Naive thymus-derived CD4-positive, alpha-beta T cell (primary cell): ENCODE measurements at places on chromosomes 7 and 10. TPM values are rescaled to one million over a fixed set of nuclear protein-coding genes. Genes with fewer than 3 reads are reported as not detected.
A peak's percentile ranks its signal among the peaks of the same experiment; 100 is the strongest.

GRCh38 chr7:37990337-37990736 is 69.9 kb downstream of the EPDR1 start:
- H3K4me1 ChIP-seq, result no peaks in the 10 kb centered on the region
- H3K27ac ChIP-seq, result no peak overlapping the region
- H3K4me3 ChIP-seq, result no peak overlapping the region
- no peaks in the 10 kb centered on the region for H3K27me3 ChIP-seq
- no peak for DNase-seq

- peak overlapping the region; percentile 56 for H3K27ac ChIP-seq
- H3K36me3 ChIP-seq, result peaks cover under 1% of the 10 kb centered on the region
- H3K27me3 ChIP-seq, result no peaks in the 10 kb centered on the region
- peaks cover 79% of the 10 kb centered on the region for H3K4me1 ChIP-seq
- peak overlapping the region; percentile 7 for H3K4me3 ChIP-seq
- no peak for DNase-seq
Observed at GRCh38 chr7:100546926-100547800, 8.2 kb downstream of the AGFG2 start.

GRCh38 chr10:12332572-12333379 is 16.6 kb upstream of the CAMK1D start:
- H3K4me1 ChIP-seq, result no peaks in the 10 kb centered on the region
- no peak for DNase-seq
- H3K36me3 ChIP-seq, result no peaks in the 10 kb centered on the region
- no peak overlapping the region for H3K27ac ChIP-seq
- no peaks in the 10 kb centered on the region for H3K27me3 ChIP-seq

DNA sequence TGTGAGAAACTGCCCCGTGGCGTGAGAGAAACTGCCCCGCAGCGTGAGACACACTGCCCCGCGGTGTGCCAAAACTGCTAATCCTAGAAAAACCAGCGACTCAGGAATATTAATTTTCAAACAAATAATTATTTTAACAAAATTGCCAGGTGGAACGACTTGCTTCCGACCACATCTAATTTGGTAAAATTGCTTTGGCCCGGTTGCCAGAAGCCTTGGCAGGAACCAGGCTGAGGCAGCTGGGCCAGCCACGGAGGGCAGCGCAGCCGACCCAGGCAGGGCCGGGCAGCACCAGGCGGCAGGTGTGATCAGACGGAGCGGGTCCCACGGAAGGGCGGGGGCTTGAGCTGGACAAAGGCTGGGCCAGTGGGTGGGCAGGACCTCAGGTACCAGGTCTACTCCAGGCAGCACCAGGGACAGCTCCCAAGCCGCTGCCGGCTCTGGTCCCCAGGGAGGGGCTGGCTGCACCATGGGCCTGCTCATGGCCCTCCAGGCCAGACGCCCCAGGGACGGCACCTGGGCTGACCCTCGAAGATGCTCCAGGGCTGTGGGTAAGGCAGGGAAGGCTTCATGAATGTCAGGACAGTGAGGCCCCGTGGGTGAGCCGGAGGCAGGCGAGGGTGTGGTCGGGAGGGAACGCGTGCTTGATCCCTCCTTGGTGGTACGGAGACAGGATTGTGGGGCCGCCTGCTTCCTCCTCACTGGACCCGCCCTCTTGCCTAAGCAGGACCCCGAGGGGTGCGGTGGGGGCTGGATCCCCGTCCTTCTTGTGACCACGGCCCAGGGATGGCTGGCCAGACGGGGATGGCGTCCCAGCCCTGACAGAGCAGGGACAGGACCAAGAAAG is 7.7 kb upstream of the ADGRA1 start:
- no peak overlapping the region for H3K27ac ChIP-seq
- no peaks in the 10 kb centered on the region for H3K36me3 ChIP-seq
- no peak for DNase-seq
- H3K4me3 ChIP-seq, result no peak overlapping the region

GRID2IP gene
- 0.24 TPM for total RNA-seq

DNA sequence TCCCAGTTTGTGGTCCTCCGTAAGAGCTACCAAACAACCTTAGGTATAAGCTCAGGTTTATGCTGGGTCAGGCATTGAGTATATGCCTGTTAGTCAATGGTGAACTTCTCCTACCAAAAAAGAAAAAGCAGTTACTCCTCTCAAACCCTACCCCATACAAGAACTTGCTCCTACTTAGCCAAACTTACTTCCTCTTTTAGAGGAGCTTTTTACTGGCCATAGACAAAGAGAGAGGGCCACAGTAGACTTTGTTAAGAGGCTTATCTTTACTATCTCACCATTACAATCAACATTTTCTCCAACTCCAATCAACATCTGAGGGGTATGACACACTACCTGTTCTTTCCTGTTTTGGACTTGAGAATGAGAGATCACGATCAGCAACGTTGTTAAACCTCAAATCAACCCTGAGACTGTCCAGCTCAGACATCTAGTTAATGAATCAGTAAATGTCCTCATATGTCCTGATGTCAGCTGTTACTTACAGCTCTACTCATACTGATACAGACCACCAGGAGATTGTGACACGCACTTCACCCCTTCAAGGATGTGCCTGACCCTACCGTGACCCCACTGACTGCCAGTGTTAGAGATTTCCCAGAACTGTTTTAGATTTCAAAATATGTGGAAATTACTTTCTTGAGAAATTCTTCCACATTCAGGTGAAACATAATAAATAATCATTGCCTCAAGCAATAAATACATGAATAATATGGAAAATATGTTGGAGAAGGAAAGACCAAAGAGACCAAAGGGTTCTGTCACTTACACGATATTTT is 18.4 kb upstream of the CCDC71L start:
- no peak overlapping the region for H3K27ac ChIP-seq
- no peak overlapping the region for H3K4me3 ChIP-seq
- H3K27me3 ChIP-seq, result no peaks in the 10 kb centered on the region
- DNase-seq, result no peak
- H3K4me1 ChIP-seq, result no peaks in the 10 kb centered on the region

- no peaks in the 10 kb centered on the region for H3K27me3 ChIP-seq
- no peaks in the 10 kb centered on the region for H3K4me1 ChIP-seq
- no peaks in the 10 kb centered on the region for H3K36me3 ChIP-seq
- H3K4me3 ChIP-seq, result no peak overlapping the region
Observed at GRCh38 chr7:29555061-29555460, 8.6 kb upstream of the PRR15 start.

SPAM1 gene
- total RNA-seq, result not detected

DNA sequence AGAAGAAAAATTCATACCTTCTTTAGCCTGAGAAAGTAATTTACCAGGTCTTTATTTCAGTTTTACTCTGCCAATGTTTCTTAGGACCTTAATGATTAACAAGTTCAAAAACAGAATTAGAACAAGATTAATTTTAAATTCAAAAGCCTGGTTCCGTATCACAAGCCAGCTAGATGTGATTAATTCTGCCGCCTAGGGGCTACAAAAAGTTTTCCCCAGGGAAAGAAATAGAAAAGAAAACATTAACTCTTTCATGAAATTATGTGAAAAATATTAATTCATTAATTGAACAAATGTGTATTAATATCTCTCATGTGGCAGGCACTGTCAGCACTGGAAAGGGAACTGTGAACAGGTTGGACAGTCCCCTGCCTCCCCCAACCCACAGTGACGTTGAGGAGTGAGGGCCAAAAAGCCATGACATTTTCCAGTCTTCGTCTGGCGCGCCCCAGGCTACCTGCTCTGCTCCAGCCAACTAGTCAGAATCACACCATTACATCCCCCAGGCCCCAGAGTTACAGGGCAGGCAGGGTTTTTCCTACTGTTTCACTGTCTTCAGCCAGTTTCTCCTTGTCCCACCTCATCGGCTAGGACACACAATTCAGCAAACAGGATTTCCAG is 20.1 kb downstream of the TMEM176A start:
- no peaks in the 10 kb centered on the region for H3K36me3 ChIP-seq
- H3K27ac ChIP-seq, result no peak overlapping the region
- no peaks in the 10 kb centered on the region for H3K4me1 ChIP-seq
- no peak for DNase-seq
- no peaks in the 10 kb centered on the region for H3K27me3 ChIP-seq
- no peak overlapping the region for H3K4me3 ChIP-seq

TMEM273 gene
- 15.0 TPM for total RNA-seq

DNA sequence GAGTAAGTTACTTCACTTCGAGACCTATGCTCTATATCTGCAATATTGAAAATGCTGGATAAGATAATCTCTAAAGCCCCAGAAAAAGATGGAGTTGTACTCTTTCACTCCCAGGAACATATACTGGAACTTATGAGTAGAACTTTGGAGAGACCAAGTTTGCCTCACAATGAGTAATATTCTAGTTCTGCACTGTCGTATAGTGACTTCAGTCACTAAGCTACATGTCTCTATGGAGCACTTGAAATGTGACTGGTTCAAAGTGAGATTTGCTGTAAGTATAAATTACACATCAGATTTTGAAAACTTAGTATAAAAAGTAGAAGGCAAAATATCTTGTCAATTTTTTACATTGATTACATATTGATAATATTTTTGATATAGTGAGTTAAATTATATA is 116.4 kb downstream of the PTEN start:
- H3K4me3 ChIP-seq, result no peak overlapping the region
- H3K36me3 ChIP-seq, result no peaks in the 10 kb centered on the region
- DNase-seq, result no peak

HACD1 gene
- 0.80 TPM for total RNA-seq

GRCh38 chr10:121183236-121183635 is 332.1 kb downstream of the WDR11 start:
- no peaks in the 10 kb centered on the region for H3K36me3 ChIP-seq
- no peak for DNase-seq

GRCh38 chr10:132467464-132468149 is 70.0 kb upstream of the INPP5A start:
- H3K36me3 ChIP-seq, result no peaks in the 10 kb centered on the region
- H3K4me3 ChIP-seq, result no peak overlapping the region
- H3K4me1 ChIP-seq, result no peaks in the 10 kb centered on the region
- DNase-seq, result no peak

SPDYE18 gene
- total RNA-seq, result 3.3 TPM

DNA sequence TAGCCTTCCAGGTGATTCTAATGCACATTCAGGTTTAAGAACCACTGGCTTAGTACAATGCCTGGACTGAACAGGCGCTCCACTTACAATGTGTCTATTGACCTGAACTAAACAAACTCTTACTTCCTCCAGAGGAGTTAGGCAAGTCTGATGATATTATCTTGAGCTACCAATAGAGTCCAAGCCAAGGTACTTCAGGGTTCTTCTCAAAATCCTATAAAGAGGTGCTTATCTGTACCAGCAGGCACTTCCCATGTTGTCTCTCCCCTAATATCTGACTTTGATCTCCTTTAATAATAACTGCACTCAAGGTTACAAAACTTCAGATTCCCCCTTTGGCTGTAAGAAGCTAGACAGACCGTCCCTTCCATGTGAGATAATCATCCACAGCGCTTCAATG is 157.0 kb upstream of the SVIL start:
- H3K4me3 ChIP-seq, result no peak overlapping the region
- H3K27ac ChIP-seq, result no peak overlapping the region
- H3K4me1 ChIP-seq, result no peaks in the 10 kb centered on the region
- DNase-seq, result no peak
- H3K36me3 ChIP-seq, result no peaks in the 10 kb centered on the region

- H3K27me3 ChIP-seq, result no peaks in the 10 kb centered on the region
- no peaks in the 10 kb centered on the region for H3K4me1 ChIP-seq
- DNase-seq, result no peak
- no peaks in the 10 kb centered on the region for H3K36me3 ChIP-seq
- no peak overlapping the region for H3K4me3 ChIP-seq
- no peak overlapping the region for H3K27ac ChIP-seq
Observed at GRCh38 chr7:92466682-92467081, 11.1 kb downstream of the ERVW-1 start.

ODAD2 gene
- not detected for total RNA-seq

- H3K4me1 ChIP-seq, result no peaks in the 10 kb centered on the region
- H3K27ac ChIP-seq, result no peak overlapping the region
- no peaks in the 10 kb centered on the region for H3K36me3 ChIP-seq
- H3K4me3 ChIP-seq, result no peak overlapping the region
Observed at GRCh38 chr7:143214789-143215679, 6.8 kb upstream of the TAS2R40 start.

ZRANB1 gene
- 11.6 and 16.0 TPM in 2 replicates for total RNA-seq

GPR15LG gene
- total RNA-seq, result not detected

DNA sequence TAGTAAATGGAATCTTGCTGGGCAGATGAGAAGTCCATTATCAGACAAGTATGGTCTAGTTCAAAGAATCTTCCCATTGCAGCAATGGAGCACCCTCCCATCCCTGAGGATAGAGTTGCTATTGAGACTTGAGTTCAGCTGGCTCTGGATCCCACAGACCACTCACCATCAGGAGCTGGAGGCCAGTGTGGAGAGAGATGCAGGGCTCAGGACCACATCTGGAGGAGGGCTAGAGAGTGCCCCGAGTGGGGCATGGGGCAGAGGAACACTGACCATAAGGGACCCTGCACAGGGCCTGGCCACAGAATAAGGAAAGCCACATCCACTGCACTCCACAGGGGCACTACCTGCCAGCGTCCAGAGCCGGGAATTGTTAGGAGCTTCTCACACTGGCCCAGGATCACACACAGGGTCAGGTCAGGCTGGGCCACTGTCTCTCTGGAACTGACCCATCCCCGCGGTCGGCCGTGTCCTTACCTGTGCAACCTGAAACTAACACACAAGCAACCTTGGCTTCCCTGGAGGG is 41.3 kb upstream of the TCERG1L start:
- no peaks in the 10 kb centered on the region for H3K4me1 ChIP-seq
- DNase-seq, result no peak
- no peaks in the 10 kb centered on the region for H3K27me3 ChIP-seq
- H3K27ac ChIP-seq, result no peak overlapping the region
- H3K36me3 ChIP-seq, result no peaks in the 10 kb centered on the region

SLC26A5 gene
- total RNA-seq, result not detected in 2 replicates

GRCh38 chr7:34354899-34355298 is 303.1 kb upstream of the NPSR1 start:
- no peak for DNase-seq
- H3K27ac ChIP-seq, result no peak overlapping the region
- no peaks in the 10 kb centered on the region for H3K36me3 ChIP-seq

DNA sequence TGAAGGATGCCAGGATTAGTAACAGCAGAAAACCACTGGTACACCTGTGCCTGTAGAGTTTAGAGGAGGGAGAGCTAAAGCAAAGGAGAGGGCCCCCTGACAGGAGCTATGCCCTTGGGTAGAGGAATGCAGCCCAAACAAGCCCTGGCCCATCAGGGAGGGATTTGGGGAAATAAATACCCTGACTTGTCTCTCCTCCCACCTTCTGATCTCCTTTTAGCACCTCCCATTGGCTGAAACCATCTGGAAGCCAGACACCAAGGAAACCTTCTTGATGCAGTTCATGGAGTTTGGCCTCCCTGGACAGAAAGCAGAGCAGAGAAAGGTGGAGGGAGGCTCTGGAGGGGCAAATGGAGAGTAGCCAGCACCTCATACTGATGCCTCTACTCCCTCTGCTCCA is 45.3 kb downstream of the ADRA2A start:
- H3K36me3 ChIP-seq, result no peaks in the 10 kb centered on the region
- no peak overlapping the region for H3K4me3 ChIP-seq
- no peak overlapping the region for H3K27ac ChIP-seq
- no peaks in the 10 kb centered on the region for H3K4me1 ChIP-seq
- no peak for DNase-seq

DNA sequence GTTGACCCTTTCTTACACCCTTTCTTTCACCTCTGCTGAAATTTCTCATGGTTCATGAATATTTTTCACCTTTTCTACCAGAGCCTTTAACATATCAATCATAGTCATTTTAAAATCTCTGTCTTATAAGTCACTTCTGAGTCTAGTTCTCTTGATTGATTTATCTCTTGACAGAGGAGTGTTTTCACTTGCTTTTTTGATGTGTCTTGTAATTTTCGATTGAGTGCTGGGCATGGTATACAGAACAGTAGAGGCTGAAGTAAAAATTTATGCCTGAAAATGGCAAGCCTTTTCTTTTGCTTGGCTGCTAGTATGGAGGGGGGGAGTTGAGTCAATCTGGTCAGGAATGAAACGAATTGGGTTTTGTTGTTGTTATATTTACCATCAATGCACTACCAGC is 41.2 kb upstream of the NPTX2 start:
- no peak overlapping the region for H3K4me3 ChIP-seq
- H3K27ac ChIP-seq, result no peak overlapping the region
- DNase-seq, result no peak
- H3K27me3 ChIP-seq, result no peaks in the 10 kb centered on the region
- H3K36me3 ChIP-seq, result no peaks in the 10 kb centered on the region
